Amniotic stem cell (primary cell): ENCODE measurements at places on chromosomes 11 and 22.

DNA sequence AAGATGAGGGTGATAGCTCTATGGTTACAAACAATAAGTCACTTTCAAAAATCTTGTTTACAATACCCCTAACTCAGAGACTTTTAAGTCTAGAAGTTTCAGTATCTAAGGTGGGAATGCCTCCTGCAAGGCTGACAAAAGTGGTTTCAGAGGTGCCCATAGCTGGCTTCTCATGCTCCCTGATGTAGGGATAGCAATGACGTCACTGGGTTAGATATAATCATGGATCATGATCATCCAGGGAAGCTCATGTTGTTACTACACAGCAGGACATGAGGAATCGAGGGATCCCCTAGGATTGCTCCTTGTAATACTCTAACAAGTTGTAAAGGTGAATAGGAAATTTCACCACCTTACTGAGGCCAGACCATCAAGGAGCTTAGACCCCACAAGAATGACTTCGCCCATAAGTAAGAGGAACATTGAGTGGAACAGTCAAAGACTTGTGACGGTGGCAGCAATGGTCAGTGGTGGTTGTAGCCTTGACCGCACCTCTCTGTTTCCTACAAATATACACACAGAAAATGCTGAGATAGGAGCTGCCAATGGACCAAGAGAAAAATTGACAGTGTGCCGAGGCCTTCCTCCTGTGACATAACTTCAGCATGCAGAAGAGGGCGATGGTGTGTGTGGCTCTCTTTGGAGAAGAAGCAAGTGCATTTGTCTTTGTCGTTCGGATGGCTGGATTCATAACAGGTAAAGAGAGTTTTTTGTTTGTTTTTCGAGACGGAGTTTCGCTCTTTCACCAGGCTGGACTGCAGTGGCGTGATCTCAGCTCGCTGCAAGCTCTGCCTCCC is 15.6 kb downstream of the APOL4 start:
- DNase-seq, result no peak

DNA sequence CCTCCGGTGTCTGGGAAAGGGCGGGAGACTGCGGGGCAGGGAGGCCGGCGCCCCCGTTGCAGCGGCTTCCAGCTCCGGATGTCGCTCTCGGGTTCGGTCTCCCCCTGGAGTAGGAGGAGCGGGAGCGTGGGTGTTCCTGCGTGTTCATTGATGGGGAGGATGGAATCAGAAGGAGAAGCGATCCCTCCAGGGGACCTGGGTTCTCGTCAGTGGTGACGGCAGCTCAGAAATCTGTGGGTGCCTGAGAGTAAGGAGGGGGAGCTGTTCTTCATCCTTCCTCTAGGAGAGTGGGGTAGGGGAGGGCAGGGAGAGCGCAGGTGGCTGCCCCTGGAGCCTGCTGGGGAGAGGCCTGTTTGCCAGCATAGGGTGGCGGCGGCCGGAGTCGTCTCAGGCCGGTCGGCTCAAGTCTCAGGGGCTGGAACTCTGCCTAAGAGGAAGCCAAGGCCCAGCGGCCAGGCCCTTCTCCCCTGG is 1.1 kb downstream of the UBASH3B start:
- no peak for DNase-seq

GRCh38 chr11:105705786-105706530 is 96.1 kb downstream of the GRIA4 start:
- DNase-seq, result no peak

DNA sequence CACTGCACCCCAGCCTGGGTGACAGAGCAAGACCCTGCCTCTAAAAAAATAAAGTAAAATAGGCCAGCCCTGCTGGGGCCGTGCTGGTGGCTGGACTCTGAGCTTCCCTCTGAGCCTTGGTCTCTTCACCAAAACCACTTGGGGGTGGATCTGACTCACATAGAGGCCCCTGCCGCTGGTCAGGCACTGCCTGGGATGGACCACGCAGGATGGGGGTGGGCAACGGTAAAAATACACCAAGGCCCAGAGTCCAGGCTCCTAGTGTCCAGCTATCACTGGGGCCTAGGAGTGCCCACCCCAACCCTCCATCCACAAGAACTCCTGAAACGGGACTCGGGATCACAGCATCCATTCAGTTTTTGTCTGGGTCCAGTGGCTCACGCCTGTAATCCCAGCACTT is 12.3 kb upstream of the UPK3A start:
- no peak for DNase-seq

DNA sequence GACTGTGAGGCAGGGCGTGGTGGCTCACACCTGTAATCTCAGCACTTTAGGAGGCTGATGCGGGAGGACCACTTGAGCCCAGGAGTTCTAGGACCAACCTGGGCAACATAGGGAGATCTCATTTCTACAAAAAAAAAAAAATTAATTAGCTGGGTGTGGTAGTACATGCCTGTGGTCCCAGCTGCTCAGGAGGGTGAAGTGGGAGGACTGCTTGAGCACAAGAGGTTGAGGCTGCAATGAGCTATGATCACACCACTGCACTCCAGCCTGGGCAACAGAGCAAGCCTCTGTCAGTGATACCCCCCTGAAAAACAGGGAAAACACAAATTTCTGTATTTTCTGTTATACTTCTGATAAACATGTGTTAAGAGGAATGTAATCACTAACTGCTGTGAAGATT is 57.8 kb upstream of the ARHGAP32 start:
- no peak for DNase-seq

DNA sequence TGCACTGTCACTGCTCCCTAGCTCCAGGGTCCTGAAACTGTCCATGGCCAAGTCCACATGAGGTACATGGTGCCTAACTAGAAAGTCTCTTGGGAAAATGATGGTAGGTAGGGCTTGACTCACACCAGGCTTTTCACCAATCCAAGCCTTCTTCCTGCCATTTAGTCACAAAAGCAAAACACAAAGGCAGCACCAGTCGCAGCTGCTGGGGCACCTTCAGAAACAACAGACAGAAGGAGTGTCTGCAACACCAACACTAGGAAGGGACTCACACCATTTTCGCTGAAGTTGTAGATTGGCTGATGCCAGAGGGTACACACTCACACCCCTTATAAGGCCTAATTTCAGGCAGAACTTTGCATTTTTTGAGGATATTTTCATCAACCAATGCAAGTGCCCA is 55.7 kb downstream of the SYTL2 start:
- DNase-seq, result no peak

GRCh38 chr22:37218771-37219411 is 6.6 kb upstream of the SSTR3 start:
- no peak for DNase-seq
